Pancreas (tissue), 10 donors: ENCODE measurements at places on chromosomes 6 and 20. TPM values are rescaled to one million over a fixed set of nuclear protein-coding genes. Genes with fewer than 3 reads are reported as not detected.

DNA sequence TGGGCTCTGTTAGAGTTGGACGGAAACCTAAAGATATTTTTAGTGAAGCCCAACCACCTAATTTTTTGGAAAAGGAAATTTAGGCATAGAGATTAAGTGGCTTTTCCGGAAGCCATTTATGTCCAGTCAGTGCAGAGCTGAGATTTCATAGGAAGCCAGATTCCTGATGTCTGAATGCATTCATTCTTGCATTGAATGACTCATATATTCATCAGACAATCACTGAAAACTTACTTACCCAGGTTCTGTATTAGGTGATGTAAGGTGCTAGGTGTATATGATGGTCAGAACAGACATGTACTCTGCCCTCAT lies 4.1 kb downstream of the SH3BGRL2 start:
- no peak overlapping the region for H3K4me3 ChIP-seq
- no peak overlapping the region for H3K27ac ChIP-seq
- no peaks in the 10 kb centered on the region for H3K36me3 ChIP-seq
- H3K27me3 ChIP-seq, result no peaks in the 10 kb centered on the region
- peaks cover 11% of the 10 kb centered on the region for H3K4me1 ChIP-seq
- no peak for DNase-seq

- H3K27me3 ChIP-seq, result no peaks in the 10 kb centered on the region
- no peak overlapping the region for H3K27ac ChIP-seq
- DNase-seq, result no peak
Measured at GRCh38 chr6:110181131-110182030, 1.2 kb downstream of the CDC40 start.

DNA sequence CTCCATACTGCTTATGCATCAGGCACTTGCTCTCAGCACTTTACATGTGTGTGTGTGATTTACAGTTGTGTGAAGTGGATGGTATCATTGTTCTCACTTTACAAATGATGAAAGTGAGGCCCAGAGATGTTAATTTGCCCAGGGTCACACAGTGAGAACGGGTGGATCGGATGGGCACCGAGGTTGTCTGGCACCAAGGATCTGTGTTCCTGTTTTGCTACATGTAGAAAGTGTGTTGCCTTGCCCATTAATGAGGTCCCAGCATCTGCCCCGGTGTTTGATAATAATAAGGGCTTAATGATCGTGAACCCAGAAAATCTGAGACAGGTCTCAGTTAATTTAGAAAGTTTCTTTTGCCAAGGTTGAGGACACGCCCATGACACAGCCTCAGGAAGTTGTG lies 216.1 kb upstream of the QKI start:
- H3K36me3 ChIP-seq, result no peaks in the 10 kb centered on the region
- H3K27ac ChIP-seq, result no peak overlapping the region
- no peaks in the 10 kb centered on the region for H3K27me3 ChIP-seq
- no peak for DNase-seq
- H3K4me3 ChIP-seq, result no peak overlapping the region
- H3K4me1 ChIP-seq, result no peaks in the 10 kb centered on the region

GRCh38 chr6:111667931-111668330 lies 62.3 kb upstream of the TRAF3IP2 start:
- no peaks in the 10 kb centered on the region for H3K36me3 ChIP-seq
- no peaks in the 10 kb centered on the region for H3K27me3 ChIP-seq
- DNase-seq, result no peak

DNA sequence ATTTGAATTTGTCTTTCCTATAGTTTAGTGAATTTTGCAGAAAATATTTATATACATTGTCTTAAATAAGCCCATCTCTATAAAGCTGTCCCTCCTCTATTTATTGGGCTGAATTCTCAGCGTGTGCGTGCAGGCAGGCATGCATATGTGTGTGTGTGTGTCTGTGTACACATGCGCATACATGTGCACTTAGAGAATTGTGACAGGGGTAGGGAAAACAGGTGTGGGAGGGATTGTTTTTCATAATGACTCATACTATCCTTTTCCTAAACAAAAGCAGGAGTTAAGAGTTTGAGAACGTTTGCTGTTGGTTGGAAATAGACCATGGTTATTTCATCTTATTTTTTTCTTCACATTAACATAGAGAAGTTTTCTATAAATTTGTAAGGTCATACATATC lies 43.4 kb upstream of the FABP7 start:
- H3K4me3 ChIP-seq, result no peak overlapping the region
- H3K36me3 ChIP-seq, result no peaks in the 10 kb centered on the region
- H3K27me3 ChIP-seq, result no peaks in the 10 kb centered on the region
- H3K27ac ChIP-seq, result no peak overlapping the region
- no peak for DNase-seq

GRCh38 chr20:10513061-10513460 lies 78.0 kb downstream of the SLX4IP start:
- peaks cover 5% of the 10 kb centered on the region for H3K4me1 ChIP-seq
- no peak overlapping the region for H3K27ac ChIP-seq
- no peak overlapping the region for H3K4me3 ChIP-seq
- H3K27me3 ChIP-seq, result no peaks in the 10 kb centered on the region
- no peak for DNase-seq

Gene AKAP12
- total RNA-seq, result 7.8 TPM
